Activated T-cell treated with anti-CD3 and anti-CD28 coated beads for 48 hours (primary cell): ENCODE measurements at places on chromosomes 3 and 15.

- no peak for DNase-seq
Observed at GRCh38 chr3:101695779-101696372, 9.4 kb upstream of the RPL24 start.

DNA sequence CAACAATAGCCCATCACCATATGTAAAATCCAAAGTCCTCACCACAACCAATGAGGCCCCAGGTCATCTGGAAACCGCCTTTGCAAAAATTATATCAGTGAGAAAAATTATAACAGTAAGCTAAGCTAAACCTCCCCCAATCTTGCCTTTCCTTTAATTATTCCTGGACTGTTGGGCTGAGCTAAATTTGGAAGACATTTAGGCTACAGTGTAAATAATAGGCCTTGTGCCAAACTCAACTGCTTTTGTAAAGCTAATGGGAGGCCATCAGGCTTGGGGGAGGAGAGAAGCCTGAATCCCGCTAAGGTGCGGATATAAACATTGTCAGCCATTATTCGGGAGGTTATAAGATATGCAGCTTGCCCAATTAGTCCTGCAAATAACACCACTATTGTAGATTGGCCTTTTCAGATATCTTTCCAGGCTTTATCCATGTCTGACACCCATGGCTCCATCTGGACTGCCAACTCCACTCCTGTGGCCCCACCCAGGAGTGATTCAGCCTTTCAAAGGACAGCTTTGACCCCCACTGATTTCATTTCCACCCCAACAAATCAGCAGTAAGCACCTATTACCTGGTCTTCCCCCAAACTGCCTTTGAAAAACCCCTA, 53.0 kb upstream of the CA12 start:
- DNase-seq, result no peak

DNA sequence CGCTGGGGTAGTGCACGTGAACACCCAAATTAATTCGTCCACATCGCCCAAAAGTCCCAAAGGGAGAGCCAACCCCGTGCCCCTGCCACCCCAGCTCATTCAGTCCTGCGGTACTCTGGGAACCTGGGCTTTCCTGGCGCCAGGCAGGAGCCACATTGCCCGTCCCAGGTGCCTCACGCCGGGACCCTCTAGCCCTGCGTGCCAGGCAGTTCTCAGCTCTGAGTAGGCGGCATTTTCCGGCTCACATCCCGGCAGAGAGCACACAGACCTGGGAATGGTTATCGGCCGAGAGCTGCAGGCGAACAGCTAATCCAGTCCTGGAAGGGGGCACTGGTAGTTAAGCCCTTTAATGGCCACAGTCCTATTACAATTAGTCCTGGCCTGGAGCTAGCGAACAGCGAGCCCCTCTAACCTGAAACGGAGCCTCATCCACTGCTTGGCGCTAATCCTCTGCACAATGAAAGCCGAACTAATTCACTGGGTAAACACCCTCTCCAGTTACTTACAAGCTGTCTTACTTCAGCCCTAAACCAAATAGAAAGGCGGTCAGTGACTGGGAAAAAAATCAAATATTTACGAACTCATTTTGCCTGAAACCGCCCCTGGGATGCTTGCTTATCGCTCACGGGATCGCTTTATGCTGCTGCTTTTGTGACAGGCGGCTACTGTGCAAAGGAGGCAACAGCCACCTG, 254.6 kb upstream of the SOX14 start:
- DNase-seq, result no peak

DNA sequence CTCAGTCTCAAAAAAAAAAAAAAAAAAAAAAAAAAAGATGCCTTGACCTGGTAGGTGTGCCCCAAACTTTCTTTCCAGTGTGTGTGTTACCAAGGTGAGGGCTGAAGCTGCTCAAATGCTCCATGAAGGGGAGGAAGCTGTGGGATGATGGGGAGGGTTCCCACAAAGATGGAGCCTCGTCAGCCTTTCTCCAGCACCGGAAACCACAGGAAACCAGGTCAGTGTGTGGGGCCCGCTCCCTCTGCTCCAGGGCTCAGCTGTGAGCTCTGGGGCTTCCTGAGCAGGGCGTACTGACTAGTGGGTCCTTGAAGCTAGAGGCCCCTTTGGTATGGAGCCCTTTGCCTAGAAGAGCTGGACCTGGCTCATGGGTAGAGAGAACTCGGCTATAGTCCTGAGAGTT, 681 bp upstream of the IL17RE start:
- no peak for DNase-seq

- DNase-seq, result no peak
Observed at GRCh38 chr15:82307714-82308081, 41.6 kb downstream of the GOLGA6L10 start.

DNA sequence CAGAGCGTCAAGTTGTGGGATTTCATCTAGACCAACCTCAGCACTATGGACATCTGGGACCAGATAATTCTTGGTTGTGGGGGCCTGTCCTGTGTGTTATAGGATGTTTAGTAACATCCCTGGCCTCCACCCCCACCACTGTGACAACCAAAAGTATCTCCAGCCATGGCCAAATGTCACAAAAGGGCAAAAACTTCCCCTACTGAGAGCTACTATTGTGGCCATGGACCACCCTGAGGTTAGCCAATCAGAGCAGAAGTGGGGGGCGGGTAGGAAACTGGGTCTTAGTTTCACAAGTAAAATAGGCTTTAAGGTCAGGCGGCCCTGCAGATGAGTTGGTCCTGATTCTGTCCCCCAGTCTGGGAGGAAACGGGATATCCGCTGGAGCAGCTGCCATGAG, 25.4 kb downstream of the KIF7 start:
- no peak for DNase-seq

GRCh38 chr3:98532275-98532637, 478 bp downstream of the GPR15 start:
- DNase-seq, result no peak

- DNase-seq, result no peak
Observed at GRCh38 chr3:124057420-124057819, 65.5 kb upstream of the ROPN1 start.

GRCh38 chr3:129530251-129530791, 1.9 kb downstream of the RHO start:
- no peak for DNase-seq

GRCh38 chr3:59277816-59278215, 228.0 kb upstream of the CFAP20DC start:
- no peak for DNase-seq

DNA sequence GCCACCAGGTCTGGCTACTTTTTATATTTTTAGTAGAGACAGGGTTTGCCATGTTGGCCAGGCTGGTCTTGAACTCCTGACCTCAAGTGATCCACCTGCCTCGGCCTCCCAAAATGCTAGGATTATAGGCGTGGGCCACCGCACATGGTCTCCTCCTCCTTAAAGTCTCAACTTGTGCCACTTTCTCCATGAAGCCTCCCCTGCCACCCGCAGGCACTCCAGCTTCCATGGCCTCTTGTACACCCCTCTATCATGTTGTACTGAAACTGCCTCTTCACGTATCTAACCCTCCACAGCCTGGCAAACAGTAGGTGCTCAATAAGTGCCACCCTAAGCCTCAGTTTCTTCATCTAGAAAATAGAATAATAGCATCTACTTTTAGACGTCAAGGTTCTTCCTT, 39.9 kb downstream of the ISG20 start:
- no peak for DNase-seq

DNA sequence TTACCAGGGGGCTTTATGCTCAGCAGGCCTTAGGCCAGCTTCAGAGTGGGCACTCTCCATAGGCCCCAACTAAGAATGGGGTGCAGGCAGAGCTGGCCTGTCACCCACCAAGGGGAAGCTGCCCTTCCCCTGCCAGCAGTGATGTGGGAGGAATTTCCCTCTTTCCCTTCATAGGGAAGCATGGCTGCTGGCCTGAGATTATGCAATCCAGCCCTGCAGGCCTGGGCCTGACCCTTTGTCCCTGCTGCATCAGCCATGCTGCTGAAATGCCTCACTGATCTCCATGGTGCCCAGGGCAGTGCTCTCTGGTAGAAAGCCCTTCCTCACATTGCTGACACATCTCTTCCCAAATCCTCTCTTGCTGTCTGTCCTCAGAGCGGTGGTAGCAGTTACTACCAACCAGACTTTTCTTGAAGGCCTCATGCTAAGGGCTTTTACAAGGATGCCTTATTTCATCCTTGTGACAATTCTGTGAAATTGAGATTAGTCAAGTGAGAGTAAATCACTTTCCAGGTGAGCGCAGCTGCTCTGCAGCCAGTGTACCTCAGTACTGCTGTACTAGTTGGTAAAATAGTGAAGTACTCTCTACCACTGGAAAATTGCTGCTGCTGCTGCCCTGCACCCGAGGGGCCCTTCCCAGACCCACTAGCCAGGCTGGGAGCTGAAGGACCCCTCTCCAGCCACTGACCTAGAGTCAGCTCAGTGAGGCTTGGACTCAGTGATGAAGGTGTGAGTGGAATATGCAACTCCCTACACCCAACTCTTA, 33.8 kb downstream of the MRAS start:
- no peak for DNase-seq

DNA sequence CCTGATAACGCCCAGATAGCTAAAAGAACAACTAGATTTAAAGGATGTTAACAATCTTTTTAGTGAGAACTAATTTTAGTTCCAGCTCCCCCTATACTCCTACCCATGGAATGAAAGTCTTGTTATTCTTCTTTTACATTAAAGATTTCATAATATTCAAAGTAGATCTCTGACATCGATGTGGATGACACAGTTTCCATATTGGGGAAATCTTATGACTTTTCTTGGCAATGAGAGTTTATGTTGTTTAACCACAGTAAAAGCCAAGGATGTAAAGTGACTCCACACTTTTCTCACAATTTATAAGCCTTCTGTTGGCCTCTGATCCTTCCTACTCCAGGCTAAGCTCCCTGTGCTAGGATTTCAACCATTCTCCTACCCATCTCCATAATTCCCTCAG, 332.6 kb upstream of the KCNMB2 start:
- no peak for DNase-seq

GRCh38 chr3:73259291-73259690, 197.8 kb downstream of the EBLN2 start:
- DNase-seq, result no peak

DNA sequence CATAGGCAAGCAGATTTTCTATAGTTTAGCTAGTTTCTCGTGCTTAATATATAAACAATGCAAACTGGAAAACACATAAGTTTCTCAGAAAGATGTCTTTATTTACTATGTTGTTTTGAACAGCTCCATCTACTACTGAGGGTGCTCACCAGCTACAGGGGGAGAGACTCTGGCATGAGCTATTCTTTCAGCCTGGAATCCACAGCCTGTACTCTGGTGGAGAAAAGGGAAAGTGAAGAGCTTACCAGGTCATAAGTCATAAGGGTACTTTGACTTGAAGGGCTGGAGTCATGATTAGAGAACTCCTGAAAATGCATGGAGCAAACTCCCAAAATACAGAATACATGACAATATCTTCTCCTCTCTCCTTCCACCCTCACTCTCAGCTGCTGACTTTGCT, 4.4 kb upstream of the AVEN start:
- no peak for DNase-seq

GRCh38 chr3:105465251-105465853, 98.6 kb downstream of the ALCAM start:
- no peak for DNase-seq

DNA sequence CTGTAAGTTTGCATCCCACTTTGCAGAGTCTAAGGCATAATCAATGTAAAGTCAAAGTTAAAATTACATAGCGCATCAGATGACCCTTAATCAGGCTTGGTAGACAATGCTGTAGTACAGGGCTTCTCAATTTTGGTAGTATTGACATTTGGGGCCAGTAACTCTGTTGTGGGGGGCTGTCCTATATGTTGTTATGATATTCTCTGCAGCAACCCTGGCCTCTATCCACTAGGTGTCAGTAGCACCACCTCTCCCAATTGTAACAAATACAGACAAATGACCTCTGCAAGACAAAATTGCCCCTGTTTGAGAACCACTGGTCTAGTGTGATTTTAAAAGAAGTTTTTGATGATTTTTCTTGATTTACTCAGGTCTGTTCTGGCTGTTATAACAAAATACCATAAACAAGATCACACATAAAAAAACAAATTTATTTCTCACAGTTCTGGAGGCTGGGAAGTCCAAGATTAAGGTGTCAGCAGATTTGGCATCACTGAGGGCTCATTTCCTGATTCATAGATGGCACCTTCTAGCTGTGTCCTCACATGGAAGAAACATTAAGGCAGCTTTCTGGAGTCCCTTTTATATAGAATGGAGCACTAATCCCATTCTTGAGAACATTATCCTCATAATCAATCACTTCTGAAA, 37.6 kb upstream of the SLC9A9 start:
- peak; percentile 7 for DNase-seq

- no peak for DNase-seq
Observed at GRCh38 chr3:138688871-138689299, 80.3 kb downstream of the FAIM start.

DNA sequence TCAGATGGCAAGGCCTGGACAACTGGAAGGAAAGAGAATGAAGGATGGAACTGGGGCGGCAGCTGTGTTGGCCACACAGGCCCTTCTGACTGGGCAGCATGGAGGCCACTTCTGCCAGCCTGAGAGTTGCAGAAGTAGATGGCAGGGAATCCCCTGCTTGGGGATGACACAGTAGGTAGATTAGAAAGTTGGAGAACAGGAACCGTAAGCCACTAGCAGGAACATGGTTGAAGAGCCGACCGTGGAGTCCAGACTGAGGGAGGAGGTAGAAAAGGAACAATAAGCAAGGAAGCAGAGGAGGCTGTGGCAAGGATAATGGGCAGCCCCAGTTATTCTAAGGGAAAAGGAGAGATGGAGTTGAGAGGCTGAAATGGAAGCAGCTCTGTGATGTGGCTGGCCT, 26.4 kb upstream of the ZNF774 start:
- no peak for DNase-seq

- no peak for DNase-seq
Observed at GRCh38 chr3:94024385-94024784, 4.0 kb downstream of the STX19 start.

- DNase-seq, result no peak
Observed at GRCh38 chr3:15014606-15015328, 50.3 kb downstream of the MRPS25 start.

- no peak for DNase-seq
Observed at GRCh38 chr3:88879905-88880304, 227.5 kb upstream of the EPHA3 start.

- no peak for DNase-seq
Observed at GRCh38 chr3:114151091-114151490, 27.8 kb downstream of the DRD3 start.

- DNase-seq, result no peak
Observed at GRCh38 chr15:76070192-76070591, 10.4 kb downstream of the TMEM266 start.
